Vein endothelial cell (primary cell): ENCODE measurements at places on chromosomes 6 and 20. TPM values are rescaled to one million over a fixed set of nuclear protein-coding genes. Genes with fewer than 3 reads are reported as not detected.

The WDR46 gene
- 78.6 and 99.3 TPM in 2 replicates for total RNA-seq

The DDX27 gene
- total RNA-seq: 24.2 and 25.9 TPM in 2 replicates

The TRIM10 gene
- not detected in 2 replicates for total RNA-seq

The PBOV1 gene
- total RNA-seq: not detected in 2 replicates

The CAGE1 gene
- total RNA-seq: under 0.01 TPM in 1 of 2 replicates, not detected in the other

The LY6G5C gene
- 1.3 and 2.4 TPM in 2 replicates for total RNA-seq

The RIPPLY2 gene
- not detected in 2 replicates for total RNA-seq

The PRL gene
- not detected in 2 replicates for total RNA-seq
